ENCODE measurements at places on chromosomes 2 and 18.

GRCh38 chr2:156505696-156506095, 69.5 kb downstream of the GPD2 start:
- DNase-seq, result no peak

- DNase-seq, result no peak
These were observed 10.4 kb upstream of the METTL21A start for GRCh38 chr2:207635468-207636200.

GRCh38 chr2:216181351-216181750, 72.2 kb downstream of the XRCC5 start:
- DNase-seq, result no peak

DNA sequence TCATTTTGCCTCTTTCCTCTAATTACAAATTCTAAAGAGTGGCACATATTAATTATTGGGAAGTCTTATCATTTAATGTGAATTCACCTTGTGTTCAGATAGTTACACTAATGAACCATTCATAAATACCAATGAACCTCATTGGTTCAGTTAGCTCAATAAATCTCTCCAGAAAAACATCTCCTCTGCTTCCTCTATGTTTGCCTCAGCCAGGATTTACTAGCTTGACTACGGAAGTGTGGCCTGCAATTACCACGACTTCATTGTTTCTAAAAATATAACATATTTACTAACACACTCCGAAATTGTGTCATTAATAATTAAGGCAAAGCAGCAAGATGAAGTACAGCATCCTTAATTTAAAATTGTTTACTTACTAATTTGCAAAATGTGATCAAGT, 103.3 kb downstream of the PLA2R1 start:
- DNase-seq, result no peak

DNA sequence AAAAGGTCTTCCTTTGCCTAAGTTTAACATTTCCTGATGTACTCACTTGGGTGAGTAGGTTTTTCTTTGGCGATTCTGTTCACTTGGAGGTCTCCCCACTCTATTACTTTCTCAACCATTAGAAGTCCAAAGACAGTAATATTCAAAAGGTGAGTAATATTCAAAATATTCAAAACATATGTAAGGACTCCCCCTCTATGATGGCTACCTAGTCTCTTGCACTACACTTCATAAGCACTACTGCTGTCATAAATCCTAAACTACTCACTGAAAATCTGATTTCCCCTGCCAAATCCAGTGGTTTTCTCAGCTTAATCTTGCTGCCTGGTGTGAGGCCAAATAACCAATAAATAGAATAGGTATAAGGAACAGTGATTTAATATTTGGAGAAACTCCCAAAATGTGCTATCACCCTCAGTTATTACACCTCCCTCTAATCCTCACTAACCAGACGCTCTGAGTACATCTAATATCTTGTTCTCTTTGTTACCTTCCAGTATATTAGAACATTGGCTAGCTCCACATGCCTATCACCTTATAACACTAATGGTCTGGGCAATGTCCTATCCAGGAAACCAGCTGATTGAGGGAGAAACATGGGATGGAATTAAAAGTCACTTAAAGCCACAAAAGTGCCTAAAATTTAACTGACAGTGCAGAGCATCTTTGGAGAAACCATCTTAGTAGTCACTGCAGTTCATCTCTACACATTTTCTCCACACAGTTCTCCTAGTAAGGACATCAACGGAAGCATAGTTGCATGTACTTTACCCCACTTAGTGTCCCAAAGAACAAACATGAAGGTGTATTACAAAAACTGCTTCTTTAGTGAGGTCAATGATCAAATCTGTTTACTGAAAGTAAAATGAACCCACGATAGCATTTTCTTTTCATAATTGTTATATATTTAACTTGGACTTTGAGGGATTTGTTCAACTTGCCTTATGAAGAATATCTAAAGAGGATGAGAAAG, 54.8 kb downstream of the MBD2 start:
- no peak for DNase-seq
